ENCODE measurements at places on chromosomes 2 and 18.
A peak's percentile ranks its signal among the peaks of the same experiment; 100 is the strongest.

- no peak for DNase-seq
These were observed 14.8 kb upstream of the BIN1 start for GRCh38 chr2:127121776-127122176.

GRCh38 chr2:159187106-159187505 is 99.4 kb downstream of the WDSUB1 start:
- DNase-seq, result no peak

DNA sequence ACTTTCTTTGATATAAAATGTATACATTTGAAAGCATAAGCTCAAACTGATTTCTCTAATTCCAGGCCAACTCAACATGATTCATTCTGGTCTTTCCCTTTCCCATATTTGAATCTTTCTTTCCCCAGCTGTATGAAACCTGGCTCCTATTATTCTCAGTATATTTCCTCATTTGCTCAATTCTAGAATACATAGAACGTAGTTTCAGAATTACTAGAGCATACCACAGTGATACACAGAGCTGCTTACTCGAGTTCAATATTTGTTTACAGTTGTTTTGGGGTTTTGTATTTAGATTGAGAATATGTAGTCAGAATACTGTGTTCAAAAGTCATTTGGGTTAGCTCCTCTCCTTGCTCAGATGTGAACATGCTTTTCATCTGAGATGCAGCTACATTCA is 43.0 kb downstream of the TNFRSF11A start:
- DNase-seq, result no peak

DNA sequence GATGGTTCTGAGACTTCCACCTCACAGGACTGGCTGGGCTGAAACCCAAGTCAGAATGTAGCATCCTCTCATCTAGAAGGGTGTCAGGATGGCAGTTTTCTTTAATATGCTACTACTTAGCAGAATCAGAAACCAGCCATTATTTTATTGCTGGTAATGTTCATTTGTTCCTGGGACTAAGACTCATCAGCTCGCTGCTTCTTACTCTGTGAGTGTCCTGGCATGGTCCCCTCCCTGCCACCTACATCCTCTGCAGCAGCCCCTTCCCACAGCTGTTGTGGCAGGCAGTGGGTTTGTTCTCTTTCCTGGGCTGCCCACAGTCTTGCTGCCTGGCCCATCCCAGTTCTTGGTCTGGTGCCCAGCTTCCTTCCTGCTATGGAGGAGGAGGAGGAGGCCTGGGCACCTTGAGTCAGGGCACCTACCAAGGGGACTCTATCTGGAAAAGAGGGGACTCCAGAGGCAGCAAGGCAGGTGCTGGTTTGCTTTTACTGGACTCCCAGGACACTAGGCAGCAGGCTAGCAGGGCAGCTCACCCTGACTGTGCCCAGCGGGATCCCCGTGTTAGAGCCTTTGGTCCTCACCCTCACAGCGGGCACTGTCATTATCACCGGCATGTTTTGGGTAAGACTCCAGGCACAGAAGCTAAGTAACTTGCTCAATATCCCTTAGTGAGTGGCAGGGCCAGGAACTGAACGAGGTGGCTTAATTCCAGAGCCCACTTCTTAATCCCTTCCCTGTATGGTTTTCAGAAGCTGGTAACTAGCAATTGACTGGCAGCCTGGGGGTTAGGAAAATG is 62.1 kb downstream of the LRRFIP1 start:
- no peak for DNase-seq

- DNase-seq, result no peak
These were observed 96.2 kb upstream of the STPG4 start for GRCh38 chr2:47251404-47251675.

GRCh38 chr2:215290980-215291599 is 20.8 kb upstream of the ATIC start:
- DNase-seq, result peak; percentile 95

- no peak for DNase-seq
These were observed 1.1 kb upstream of the ASAP2 start for GRCh38 chr2:9205486-9205885.

DNA sequence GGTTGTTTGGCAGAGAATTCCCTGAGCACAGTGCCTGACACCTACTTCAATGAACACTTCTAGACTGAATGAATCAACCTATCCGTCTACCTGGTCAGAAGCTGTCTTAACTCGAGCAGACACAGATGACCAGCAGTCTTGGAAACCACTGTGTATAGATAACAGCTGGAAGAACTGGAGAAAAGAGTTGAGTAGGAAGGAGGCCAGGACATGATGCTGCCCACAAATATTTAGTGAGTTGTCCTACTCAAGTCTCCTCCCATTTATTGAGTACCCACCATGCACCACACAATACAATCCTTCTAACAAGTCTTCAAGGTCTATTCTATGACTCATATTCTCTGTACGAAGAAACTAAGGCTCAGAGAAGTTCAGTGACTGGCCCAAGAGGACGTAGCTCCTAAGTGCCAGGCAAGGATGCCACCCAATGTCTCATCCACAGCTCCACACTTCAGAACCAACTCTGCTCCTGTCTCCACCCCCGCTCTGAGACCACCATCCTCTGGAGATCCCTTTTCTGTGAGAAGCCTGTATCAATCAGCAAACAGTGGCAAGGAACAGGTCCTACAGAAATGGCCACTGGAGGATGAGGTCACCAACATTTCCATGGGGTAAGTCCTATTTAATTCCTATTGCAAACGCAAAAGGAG is 62.2 kb downstream of the GALNT14 start:
- no peak for DNase-seq

- DNase-seq, result no peak
These were observed 16.2 kb upstream of the CTAGE1 start for GRCh38 chr18:22433956-22434355.

DNA sequence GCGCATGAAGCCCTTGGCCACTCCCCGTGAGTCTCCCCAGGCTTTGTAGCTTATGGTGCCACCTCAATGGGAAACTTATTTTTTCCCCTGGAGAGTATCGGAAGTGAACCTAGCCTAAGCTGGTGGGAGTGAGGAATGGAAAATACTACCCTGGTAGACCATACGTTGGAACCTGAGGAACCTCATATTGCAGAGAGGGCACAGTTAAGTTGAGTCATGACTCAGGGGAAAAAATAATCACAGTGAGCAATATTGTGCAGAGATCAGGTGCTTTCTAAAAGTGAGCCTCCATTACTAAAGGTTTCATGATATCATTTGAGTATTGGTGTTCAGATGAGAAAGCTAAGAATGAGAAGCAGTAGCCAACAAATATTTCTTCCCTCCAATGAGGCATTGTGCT is 360.5 kb upstream of the NT5C1B start:
- DNase-seq, result no peak
